Activated CD8-positive, alpha-beta T cell treated with anti-CD3 and anti-CD28 coated beads for 36 hours (primary cell): ENCODE measurements at places on chromosomes 6 and 20.

- no peak for DNase-seq
Measured at GRCh38 chr6:130394246-130394645, 28.4 kb downstream of the TMEM200A start.

DNA sequence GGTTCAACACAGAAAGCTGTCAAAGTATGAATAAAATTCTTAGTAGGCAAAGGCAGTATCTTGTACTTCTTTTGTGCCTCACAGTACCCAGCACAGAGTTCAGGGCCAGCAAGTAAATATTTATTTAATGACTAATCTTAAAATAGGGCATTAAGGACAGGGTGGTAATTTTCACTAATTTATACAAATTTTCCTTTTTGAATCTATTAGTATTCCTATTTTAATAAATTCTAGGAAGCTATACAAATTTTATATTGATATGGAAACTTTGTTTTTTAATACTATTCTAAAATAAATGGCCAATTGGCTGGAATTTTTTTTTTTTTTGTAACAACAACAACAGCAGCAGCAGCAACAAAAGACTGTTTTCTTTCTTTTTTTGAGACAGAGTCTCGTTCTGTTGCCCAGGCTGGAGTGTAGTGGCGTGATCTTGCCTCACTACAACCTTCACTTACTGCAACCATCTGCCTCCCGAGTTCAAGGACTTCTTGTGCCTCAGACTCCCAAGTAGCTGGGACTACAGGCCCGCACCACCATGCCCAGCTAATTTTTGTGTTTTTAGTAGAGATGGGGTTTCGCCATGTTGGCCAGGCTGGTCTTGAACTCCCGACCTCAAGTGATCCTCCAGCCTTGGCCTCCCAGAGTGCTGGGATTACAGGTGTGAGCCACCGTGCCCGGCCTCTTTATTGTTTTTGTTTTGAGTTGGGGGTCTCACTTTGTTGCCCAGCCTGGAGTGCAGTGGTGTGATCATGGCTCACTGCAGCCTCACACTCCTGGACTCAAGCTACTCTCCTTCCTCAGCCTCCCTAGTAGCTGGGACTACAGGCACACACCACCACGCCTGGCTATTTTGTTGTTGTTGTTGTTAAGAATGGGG lies 85.2 kb downstream of the FKBP5 start:
- DNase-seq: no peak

- DNase-seq: no peak
Measured at GRCh38 chr6:156889469-156889868, 112.3 kb downstream of the ARID1B start.

DNA sequence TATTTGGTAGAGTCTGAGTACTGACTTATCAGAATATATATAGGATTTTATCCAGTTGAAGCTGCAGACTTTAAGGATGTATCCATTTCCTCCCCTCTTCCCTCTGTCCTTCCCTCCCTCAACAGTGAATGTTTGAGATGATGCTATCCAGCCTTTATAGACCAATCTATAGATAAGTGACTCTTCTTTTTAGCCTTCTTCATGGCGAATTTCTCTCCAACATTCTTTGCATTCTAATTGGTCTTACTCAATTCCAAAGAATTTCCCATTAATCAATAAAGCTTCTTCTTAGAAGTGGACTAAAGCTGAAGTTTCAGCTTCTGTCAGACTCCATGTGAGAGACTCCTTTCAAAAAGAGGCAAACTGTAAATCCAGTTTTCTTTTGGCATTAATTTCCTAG lies 99.3 kb downstream of the AIG1 start:
- no peak for DNase-seq

- DNase-seq: no peak
Measured at GRCh38 chr6:120230008-120230407, 880.4 kb upstream of the MAN1A1 start.

DNA sequence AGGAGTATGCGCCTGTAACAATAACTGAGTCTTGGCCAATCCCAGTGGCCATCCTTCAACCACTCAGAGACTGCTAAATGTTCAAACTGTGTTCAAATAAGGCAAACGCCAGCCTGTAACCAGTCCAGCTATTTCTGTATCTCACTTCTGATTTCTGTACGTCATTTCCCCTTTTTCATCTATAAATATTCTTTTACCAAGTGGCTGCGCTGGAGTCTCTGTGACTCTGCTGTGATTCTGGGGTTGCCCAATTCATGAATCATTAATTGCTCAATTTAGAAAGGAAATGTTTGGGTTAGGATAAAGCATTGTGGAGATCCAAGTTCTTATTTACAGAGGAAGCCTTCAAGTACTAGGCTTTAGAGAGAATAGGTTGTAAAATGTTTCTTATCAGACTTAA lies 89.8 kb upstream of the UST start:
- DNase-seq: no peak

DNA sequence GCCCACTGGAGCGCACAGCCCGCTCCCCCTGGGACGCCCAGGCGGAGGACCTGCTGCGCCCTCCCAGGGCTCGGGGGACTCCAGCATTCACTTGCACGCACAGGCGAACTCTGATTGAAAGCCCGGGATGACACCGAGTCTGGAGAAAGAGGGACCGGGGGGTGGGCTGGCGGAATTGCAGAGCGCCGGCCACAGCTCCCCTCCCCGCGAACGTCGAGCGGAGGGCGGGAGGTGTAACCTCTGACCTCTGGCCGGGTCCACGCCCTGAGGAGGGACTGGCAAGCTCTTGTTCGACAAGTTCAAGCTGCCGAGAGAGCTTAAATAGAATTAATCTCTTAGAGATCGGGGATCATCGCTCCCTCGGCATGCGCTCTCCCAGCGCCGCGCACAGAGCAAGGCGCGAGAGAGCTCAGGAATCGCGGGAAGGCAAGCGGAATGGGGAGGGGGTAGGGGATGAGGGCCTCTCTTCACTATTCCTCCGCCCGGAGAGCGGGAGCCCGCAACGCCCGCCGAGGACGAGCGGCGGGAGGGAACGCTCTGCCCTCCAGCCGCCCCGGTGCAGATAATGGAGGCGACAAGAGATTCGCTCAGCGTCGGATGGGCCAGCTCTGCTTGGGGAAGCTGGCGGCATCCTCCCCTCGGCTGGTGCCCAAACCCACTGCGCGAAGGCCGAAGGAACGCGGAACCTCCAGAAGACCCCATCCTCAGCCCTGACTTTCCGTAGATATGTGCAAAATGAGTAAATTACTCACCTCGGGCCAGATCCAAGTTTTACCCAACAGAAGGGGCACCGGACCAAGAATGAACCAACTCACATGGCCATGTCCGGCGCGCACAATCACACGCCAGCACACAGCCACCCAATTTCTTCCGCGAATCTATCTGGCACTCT lies 761 bp upstream of the NR2E1 start:
- DNase-seq: no peak

GRCh38 chr20:57061051-57061900 lies 205.2 kb downstream of the BMP7 start:
- peak; percentile 14 for DNase-seq

- DNase-seq: no peak
Measured at GRCh38 chr20:31974951-31975487, 7.1 kb downstream of the XKR7 start.
